ENCODE measurements at places on chromosomes 12 and 14. TPM values are rescaled to one million over a fixed set of nuclear protein-coding genes. Genes with fewer than 3 reads are reported as not detected.

DNA sequence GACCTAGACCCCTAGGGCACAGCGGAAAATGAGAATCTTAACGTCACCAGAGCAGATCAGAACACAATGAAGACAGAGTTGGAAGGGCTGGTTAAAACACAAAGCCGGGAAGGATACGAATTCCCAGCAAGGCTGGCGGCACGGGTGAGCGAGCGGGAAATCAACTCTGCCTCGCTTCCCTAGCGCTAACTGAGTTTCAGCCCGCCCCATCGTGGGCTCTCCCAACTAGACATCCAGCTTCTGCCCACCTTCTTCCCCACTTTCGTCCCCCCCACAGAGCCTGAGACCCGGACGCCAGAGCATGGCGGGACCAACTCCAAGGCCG, 377 bp downstream of the CCNT1 start:
- H3K36me3 ChIP-seq, result peaks cover 18% of the 10 kb centered on the region
- peak overlapping the region; percentile 92 for H3K27ac ChIP-seq
- no peak for DNase-seq
- H3K27me3 ChIP-seq, result no peaks in the 10 kb centered on the region

DNA sequence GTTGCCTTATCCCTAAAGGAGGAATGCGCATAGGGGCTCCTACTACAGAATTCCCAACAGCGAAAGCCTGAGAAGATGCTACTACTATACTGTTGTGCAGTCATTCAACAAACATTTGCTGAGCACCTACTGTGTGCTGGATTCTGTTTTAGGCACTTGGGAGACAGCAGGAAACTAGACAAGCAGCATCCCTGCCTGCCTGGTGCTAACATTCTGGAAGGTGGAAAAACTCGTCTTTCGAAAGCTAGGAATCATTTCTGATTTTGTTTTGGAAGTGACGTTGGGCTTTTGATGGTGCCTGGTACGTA, 131.5 kb upstream of the NCOR2 start:
- DNase-seq, result no peak
- H3K36me3 ChIP-seq, result no peaks in the 10 kb centered on the region
- H3K4me1 ChIP-seq, result peaks cover 48% of the 10 kb centered on the region
- no peak overlapping the region for H3K4me3 ChIP-seq
- no peaks in the 10 kb centered on the region for H3K27me3 ChIP-seq

GRCh38 chr12:120726510-120726793, 826 bp downstream of the ACADS start:
- peaks cover 43% of the 10 kb centered on the region for H3K36me3 ChIP-seq
- H3K27me3 ChIP-seq, result no peaks in the 10 kb centered on the region
- peak overlapping the region; percentile 69 for H3K4me3 ChIP-seq

- no peaks in the 10 kb centered on the region for H3K27me3 ChIP-seq
- H3K36me3 ChIP-seq, result peaks cover 28% of the 10 kb centered on the region
- DNase-seq, result no peak
- peak overlapping the region; percentile 69 for H3K27ac ChIP-seq
- no peak overlapping the region for H3K4me3 ChIP-seq
- H3K4me1 ChIP-seq, result peaks cover 34% of the 10 kb centered on the region
Measured at GRCh38 chr12:101764051-101764792, 25.0 kb upstream of the SYCP3 start.

GRCh38 chr14:74302152-74302628, 544 bp downstream of the ABCD4 start:
- peaks cover 33% of the 10 kb centered on the region for H3K4me1 ChIP-seq
- peak overlapping the region; percentile 59 for H3K4me3 ChIP-seq
- H3K36me3 ChIP-seq, result peaks cover 18% of the 10 kb centered on the region

DNA sequence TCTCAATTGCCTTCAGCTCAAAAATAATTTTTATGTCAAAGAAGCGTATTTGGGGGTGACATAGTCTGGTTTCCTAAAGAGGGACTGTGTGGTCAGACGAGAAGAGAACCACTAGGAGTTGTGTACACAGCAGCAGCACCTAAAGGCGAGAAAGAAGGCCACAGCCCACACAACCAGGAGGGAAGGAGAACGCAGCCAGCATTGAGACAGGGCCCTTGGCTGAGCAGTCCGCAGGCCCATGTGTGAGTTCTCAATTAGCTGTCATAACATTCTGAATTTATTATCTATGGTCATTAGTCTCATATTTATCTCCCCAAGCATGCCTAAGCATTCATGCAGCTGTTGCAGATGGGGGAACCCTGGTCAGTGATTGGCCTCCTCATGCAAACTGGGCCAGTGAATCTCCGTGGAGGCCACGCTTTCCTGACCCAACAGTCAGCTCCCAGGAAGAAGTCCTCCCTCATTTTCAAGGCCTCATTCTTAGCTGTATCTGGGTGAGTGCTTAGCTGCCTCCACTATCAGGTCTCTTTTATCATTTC, 81.2 kb upstream of the ATF7IP start:
- H3K4me1 ChIP-seq, result no peaks in the 10 kb centered on the region
- no peaks in the 10 kb centered on the region for H3K27me3 ChIP-seq
- H3K27ac ChIP-seq, result no peak overlapping the region
- no peaks in the 10 kb centered on the region for H3K36me3 ChIP-seq
- no peak for DNase-seq

GRCh38 chr12:15318841-15319240, 3.5 kb upstream of the PTPRO start:
- no peak for DNase-seq
- H3K27ac ChIP-seq, result no peak overlapping the region
- H3K36me3 ChIP-seq, result no peaks in the 10 kb centered on the region
- peaks cover 30% of the 10 kb centered on the region for H3K27me3 ChIP-seq
- H3K4me3 ChIP-seq, result no peak overlapping the region

- H3K36me3 ChIP-seq, result peaks cover 27% of the 10 kb centered on the region
- H3K27ac ChIP-seq, result no peak overlapping the region
- no peak for DNase-seq
- H3K27me3 ChIP-seq, result no peaks in the 10 kb centered on the region
- H3K4me1 ChIP-seq, result no peaks in the 10 kb centered on the region
Measured at GRCh38 chr12:109783965-109784244, 49.3 kb downstream of the TRPV4 start.

DNA sequence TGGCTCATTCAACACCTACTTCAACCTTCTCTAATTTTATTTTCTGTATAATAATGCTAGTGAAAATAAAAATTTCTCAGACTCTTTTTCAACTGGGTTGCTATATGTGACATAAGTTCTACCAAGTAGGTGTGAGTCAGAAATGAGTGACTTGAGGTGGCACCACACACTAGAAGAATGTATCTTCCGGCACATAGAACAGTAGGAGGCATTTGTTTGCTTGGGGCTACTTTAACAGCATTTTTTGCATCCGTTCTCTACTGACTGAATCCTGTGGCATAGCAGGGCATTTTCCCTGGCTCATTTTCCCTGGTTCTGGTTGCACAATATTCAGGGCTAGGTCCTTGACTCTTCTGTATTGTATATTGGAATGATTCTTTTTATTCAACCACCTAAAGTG, 194.0 kb upstream of the SLC16A7 start:
- no peak for DNase-seq
- H3K4me3 ChIP-seq, result no peak overlapping the region
- no peaks in the 10 kb centered on the region for H3K27me3 ChIP-seq
- no peaks in the 10 kb centered on the region for H3K4me1 ChIP-seq
- no peak overlapping the region for H3K27ac ChIP-seq

DNA sequence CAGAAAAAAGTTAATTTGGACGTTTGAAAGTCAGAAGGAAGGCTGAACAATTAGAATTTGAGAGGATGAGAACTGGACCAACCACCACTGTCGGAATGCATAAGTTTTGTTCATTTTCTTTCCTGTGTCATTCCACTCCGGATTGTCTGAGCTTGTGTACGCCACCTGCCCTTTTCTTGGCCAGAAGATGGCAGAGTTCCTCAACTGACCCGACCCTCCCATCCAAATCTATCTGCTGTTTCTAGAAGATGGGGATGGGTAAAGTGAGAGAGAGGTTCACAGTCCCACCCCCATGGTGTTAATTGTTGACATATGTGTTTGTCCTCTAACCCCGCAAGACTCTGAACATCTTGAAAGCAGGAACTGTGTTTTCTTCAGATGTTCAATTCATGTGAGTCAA, 388.0 kb downstream of the VRK1 start:
- H3K4me3 ChIP-seq, result no peak overlapping the region
- H3K4me1 ChIP-seq, result no peaks in the 10 kb centered on the region
- no peak for DNase-seq
- peaks cover 4% of the 10 kb centered on the region for H3K27me3 ChIP-seq

DNA sequence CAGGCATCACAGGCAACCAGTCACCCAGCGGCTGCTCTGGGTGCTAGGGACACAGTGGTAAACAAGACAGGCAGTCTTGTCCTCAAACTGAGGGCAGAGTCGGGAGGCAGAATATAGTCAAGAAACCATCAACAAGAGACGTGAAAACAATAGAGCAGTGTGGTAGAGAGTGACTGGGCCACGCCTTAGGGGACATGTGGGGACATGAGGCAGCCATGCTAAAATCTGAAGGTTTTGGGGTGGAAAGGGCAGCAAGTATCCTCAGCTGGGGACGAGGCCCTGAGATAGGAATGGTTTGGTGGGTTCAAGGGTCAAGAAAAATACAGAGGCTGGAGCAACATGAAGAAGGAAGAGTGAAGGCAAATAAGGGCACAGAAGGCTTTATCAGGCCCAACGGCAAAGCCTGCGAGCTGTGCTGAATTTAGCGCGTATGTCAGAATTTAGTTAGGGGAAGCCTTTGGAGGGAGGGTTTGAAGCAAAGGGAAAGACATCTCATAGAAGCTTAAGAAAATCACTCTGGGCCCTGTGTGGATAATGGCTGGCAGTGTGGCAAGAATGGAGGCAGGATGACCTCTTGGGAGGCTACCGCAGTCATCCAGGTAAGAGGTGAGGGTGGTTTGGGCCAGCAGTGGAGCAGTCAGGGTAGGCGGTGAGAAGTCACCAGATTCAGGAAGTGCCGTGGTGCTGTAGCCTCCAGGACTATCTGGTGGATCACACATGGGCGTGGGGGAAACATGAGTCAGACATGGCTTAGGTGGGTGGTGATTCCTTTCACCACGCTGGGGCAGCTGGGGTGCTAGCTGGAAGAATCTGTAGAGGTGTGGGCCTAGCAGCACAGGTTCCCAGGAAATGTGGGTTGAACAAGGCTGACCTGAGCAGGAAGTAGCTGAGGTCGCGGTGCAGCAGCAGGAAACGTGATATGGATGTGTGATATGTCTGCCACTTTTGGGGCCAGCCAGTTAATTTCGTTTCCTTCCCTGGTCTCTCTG, 3.0 kb downstream of the EVL start:
- H3K36me3 ChIP-seq, result no peaks in the 10 kb centered on the region
- H3K4me3 ChIP-seq, result peak overlapping the region; percentile 5
- no peak for DNase-seq
- H3K4me1 ChIP-seq, result peaks cover 44% of the 10 kb centered on the region
- no peaks in the 10 kb centered on the region for H3K27me3 ChIP-seq

DNA sequence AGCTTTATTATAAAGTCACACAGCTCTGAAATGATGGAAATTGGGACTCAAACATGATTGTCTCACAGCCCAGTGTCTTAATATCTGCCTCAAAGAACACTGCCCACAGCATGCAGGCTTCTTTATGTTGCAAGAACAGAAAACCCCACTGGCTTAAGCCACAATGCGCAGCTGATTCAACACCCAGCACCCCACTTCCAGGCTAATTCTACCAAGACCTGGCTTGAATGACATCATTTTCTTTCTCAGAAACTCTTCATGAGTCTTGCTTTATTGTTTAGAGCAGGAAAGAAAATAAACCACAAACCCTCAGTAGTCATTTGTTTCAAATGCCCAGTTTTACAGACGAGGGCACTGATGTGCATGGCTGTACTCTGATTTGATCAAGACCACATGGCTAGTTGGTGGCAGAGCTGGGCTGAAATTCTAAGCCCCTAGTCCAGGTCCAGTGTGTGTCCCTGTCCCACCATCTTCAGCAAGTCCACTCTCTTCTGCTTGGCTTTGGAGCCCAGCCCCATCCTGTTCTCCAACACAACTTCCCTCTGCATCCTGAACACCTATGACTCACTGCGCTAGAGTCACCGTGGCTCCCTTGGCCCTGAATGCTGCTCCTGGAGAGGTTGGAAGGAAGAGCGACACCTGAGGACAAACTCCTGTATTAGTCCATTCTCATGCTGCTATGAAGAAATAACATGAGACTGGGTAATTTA, 50.3 kb upstream of the SRSF5 start:
- no peaks in the 10 kb centered on the region for H3K27me3 ChIP-seq
- H3K36me3 ChIP-seq, result peaks cover 2% of the 10 kb centered on the region
- no peak overlapping the region for H3K4me3 ChIP-seq

DNA sequence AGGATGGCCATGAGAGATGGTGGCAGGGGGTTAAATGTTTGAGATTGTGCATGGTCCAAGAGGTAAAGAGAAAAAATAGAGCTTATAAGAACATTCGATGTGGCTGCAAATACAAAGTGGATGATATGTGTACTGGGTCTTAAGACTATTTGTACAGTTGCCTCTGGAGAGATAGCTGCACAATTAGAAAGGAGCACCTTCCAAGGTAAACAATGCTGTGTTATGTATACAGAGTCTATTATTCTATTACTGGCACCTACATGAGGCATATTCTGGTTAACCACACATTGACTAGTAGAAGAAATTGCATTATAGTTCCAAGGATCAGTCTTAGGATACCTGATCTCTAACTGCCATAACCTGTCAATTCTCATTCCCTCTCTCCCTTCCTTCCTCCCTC, 238.0 kb upstream of the FOXN3 start:
- H3K4me3 ChIP-seq, result no peak overlapping the region
- no peaks in the 10 kb centered on the region for H3K27me3 ChIP-seq
- H3K36me3 ChIP-seq, result no peaks in the 10 kb centered on the region
- H3K4me1 ChIP-seq, result peaks cover 1% of the 10 kb centered on the region
- H3K27ac ChIP-seq, result no peak overlapping the region

DNA sequence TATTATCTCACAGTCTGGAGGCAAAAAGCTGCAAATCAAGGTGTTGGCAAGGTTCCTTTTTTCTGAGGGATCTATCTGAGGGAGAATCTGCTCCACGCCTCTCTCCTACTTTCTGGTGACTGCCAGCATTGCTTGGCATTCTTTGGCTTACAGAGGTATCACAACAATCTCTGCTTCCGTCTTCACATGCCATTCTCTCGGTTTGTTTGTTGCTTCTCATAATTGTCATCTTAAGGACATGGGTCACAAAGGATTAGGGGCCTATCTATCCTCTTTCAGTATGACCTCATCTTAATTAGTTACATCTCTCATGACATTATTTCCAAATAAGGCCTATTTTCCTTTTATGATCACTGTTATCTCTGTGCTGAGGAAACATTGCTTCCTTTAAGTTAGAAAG, 345.0 kb downstream of the FOXG1 start:
- H3K27me3 ChIP-seq, result no peaks in the 10 kb centered on the region
- H3K27ac ChIP-seq, result no peak overlapping the region
- no peaks in the 10 kb centered on the region for H3K36me3 ChIP-seq
- DNase-seq, result no peak
- no peak overlapping the region for H3K4me3 ChIP-seq
- H3K4me1 ChIP-seq, result no peaks in the 10 kb centered on the region

GRCh38 chr14:52089218-52089617, 20.4 kb upstream of the NID2 start:
- no peak overlapping the region for H3K4me3 ChIP-seq
- no peaks in the 10 kb centered on the region for H3K27me3 ChIP-seq
- DNase-seq, result no peak
- no peaks in the 10 kb centered on the region for H3K4me1 ChIP-seq
- no peaks in the 10 kb centered on the region for H3K36me3 ChIP-seq

The CCDC175 gene
- total RNA-seq, result not detected

The KLRC3 gene
- total RNA-seq, result not detected

The KLRG1 gene
- total RNA-seq, result not detected

Measured in suprapubic skin (tissue), 4 donors.